DND-41 (cell line): ENCODE measurements at places on chromosomes 5 and 9.

GRCh38 chr9:70641631-70642030, 227.2 kb upstream of the KLF9 start:
- no peak for DNase-seq

DNA sequence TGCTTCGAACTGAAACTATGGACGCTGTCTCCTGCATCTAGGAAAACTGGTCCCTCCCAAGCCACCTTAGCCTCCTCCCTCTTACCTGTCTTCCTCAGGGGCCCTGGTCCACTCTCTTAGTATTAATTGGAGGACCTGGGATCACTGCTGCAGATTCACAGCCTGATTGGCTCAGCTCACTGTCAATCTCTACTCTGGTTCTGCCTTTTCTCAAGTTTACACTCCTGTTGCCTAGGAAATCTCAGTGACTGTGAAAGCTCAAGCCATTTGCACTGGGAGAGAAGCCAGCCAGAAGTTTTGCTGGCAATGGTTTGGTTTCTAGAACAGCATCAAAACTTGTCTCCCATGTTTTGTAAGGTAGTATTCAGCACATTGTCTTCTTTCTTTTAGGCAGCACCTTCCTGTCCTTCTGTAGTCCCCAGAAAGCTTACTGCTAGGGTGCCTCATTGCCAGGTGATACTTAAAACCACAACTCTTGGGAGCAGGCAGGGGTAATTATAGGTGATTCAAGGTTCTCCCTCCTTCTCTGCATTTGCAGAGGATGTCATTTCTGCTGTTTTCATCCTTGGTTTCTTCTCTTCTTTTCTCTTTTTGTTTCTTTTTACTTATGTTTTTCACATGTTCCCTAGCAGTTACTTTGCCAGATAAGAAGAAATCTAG, at the start of gene CAPSL:
Gene CAPSL (minus strand): TSS at position 55 of the 660 bp plus-strand sequence. CDS start 17,502 bp downstream, outside the sequence.
- DNase-seq = peak; percentile 26

GRCh38 chr5:37812365-37812764, 27.5 kb downstream of the GDNF start:
- DNase-seq = no peak

DNA sequence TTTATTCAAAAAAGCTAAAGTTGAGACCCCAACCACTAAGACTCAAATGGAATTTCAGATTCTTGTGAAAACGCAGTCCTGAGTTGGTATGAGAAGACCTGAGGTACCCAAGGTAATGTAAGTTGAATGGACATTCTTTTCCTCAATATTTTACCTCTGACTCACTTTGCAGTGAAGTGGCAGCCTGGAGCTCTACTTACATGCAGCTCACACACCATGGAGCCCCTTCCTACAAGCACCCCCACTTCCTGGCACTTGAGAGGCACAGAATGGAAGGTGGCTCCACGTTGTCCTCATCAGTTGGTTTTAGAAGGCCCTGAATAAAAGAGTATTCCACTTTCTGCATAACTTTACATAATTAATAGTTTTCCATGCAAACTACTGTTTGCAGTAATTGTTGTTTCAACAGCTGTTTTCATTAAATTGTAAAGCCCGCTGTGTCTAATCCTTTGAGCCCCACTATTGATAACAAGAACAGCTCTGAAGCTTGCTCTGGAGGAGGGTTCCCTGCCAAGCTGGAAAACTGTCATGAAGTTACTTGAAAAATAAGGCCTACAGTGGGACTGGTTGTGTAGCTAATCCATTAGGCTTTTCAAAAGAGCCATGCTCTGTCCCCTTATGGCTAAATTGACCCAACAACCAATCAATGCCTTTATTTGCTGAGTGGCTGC, 102.2 kb upstream of the SPATA31D4 start:
- no peak for DNase-seq

- no peak for DNase-seq
Measured at GRCh38 chr5:4191041-4191440, 595.4 kb downstream of the IRX1 start.

DNA sequence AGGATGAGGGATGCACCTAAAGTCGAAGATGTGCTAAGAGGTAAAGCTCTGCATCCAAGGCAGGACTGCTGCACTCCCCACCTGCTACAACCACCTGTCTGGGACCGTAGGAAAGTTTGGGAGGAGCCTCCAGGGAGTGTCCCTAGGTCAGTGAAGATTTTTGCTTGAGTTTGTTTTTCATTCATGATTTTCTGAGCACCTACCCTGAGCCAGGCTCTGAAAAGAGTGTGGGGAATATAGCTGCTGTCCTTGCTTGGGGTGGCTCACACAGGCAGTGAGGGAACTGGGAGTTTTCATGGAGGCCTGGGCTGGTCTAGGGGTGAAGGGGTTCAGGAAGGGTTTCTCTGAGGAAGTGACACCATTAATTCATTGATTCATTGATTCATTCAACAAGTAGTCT, 48.9 kb downstream of the SAR1B start:
- no peak for DNase-seq

- no peak for DNase-seq
Measured at GRCh38 chr5:35067985-35068384, 20.2 kb upstream of the AGXT2 start.

GRCh38 chr9:117377046-117377445, 37.8 kb downstream of the ASTN2 start:
- no peak for DNase-seq
